Hematopoietic multipotent progenitor cell treated with erythropoietin and hydrocortisone succinate and interleukin-3 and kit ligand, for 4 days (in vitro differentiated cells): ENCODE measurements at places on chromosomes 7 and 10.

GRCh38 chr7:71334541-71334940 is 202.6 kb downstream of the GALNT17 start:
- DNase-seq = no peak

DNA sequence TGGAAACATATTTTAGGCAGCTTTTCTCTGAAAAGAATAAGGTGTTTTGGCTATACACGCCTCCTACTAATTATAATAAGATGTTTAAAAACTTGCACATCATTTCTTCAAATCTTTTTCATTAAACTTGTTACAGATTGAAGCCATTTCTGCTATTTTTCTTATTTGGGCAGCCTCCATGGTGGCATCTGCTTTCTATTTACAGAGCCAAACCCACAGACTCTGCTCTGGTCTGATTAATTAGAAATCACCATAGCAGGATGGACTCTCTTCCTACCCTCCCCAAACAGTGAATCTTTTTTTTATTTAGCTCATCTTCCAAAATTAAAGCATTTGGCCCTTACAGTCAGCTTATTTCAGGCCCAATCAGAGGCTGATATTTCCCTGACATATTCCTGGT is 85.7 kb upstream of the AOAH start:
- DNase-seq = no peak

DNA sequence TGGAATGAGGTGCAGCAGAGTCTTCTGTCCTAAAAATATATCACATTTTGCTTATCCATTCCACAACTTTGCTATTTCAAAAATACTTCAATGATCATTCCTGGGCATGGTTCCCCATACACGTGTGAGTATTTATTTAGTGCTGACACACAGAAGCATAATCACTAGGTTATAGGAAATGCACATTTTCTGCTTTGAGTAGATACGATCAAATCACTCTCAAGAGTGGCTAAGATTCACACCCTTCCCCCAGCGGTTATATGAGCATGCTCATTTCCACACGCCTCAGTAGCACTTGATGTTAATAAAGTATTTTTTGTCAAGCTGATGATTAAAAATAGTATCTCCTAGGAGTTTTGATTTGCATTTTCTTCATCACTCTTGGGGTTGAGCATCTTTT is 93.5 kb upstream of the LRRC4 start:
- DNase-seq = no peak

DNA sequence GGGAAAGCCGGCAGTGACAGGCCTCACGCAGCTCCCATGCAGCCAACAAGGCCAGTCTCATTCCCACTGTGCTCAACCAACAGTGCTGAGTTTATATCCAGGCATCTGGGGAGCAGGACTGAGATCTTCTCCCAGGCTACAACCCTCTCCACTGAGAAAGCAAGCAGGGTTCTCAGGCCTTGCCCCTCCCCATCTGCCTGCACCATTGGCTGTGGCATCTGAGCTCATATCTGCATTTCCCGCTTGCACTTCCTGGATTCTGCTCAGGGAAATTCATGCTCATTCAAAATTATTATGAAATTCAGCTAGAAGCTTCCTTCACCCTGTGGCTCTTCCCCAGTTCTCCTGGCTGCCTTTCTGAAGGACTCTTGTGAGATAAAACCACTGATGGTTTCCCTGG is 1029.0 kb downstream of the GRM8 start:
- DNase-seq = no peak

GRCh38 chr7:25249772-25250171 is 21.5 kb upstream of the NPVF start:
- no peak for DNase-seq
